ENCODE measurements at places on chromosomes 16 and 17.
A peak's percentile ranks its signal among the peaks of the same experiment; 100 is the strongest.

- no peak for DNase-seq
These were observed 7.2 kb downstream of the SMTNL2 start for GRCh38 chr17:4591529-4591928.

GRCh38 chr17:29215717-29216116 lies 30.9 kb upstream of the CRYBA1 start:
- no peak for DNase-seq

GRCh38 chr16:17027488-17028129 lies 443.2 kb downstream of the XYLT1 start:
- DNase-seq, result no peak

DNA sequence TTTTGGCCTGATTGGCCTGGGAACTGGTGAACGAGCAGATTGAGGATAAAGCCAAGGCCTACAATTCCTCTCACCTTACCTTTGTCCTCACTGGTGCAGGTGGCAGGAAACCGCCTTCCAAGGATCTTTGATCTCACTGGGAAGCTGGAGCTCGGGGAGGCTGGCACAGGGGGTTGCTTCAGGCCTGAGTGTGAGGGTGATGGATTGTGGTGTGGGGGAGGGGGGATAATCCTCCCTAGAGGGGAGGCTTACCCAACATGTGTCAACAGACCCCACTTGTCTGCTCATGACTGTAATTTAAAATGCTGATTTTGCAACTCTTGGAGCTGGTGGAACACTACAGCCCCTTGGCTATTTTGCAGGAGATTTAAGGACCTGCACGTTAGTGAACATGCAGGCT lies 4.5 kb upstream of the RMI2 start:
- no peak for DNase-seq

- DNase-seq, result no peak
These were observed 13.9 kb downstream of the GRB7 start for GRCh38 chr17:39751637-39752036.

DNA sequence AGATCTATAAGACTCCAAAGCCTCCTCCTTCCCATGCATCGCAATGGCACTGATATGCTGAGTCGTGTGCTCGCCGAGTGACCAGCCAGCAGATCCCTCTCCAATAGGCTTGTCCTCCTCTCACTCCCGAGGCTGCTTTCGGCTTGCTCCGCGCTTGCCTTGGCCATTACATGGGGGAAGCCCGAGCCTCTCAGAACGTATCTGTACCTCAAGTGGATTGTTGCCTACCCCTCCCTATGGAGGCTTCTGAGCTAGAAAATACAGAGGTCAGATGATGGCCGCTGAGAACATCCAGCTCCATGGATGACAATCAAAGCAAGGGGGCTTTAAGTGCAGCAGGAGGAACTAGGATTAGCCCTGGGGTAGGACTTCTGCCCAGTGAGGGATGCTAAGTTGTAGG lies 7.7 kb upstream of the NLRP1 start:
- DNase-seq, result no peak

DNA sequence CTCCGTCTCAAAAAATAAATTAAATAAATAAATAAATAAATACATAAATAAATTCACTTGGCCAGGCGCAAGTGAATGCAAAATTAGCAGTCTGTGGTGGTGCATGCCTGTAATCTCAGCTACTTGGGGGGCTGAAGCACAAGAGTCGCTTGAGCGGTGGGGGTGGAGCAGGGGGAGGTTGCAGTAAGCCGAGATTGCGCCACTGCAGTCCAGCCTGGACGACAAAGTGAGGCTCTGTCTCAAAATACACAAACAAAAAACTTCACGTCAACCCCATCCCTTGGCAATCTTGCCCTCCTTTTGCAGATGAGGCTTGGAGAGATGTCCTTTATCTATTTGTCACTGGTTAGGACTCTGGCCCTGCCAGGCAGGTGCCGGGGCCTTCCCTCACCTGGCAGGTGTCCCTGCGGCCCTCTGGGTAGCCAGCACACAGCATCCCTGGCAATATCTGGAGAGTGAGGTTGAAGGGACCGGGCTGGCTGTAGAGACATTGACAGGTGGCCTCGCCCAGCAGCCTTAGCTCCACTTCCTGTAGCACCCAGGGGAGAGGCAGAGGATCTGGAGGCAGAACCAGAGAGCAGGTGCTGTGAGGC lies 4.4 kb downstream of the PRSS36 start:
- DNase-seq, result no peak

- peak; percentile 3 for DNase-seq
These were observed 801 bp downstream of the VPS35 start for GRCh38 chr16:46688101-46688653.

- no peak for DNase-seq
These were observed 476.0 kb downstream of the SLC39A11 start for GRCh38 chr17:72616447-72616846.

GRCh38 chr17:68906638-68907037 lies 48.6 kb downstream of the ABCA8 start:
- DNase-seq, result no peak

- DNase-seq, result no peak
These were observed 32.6 kb downstream of the NUBP1 start for GRCh38 chr16:10776280-10776679.

DNA sequence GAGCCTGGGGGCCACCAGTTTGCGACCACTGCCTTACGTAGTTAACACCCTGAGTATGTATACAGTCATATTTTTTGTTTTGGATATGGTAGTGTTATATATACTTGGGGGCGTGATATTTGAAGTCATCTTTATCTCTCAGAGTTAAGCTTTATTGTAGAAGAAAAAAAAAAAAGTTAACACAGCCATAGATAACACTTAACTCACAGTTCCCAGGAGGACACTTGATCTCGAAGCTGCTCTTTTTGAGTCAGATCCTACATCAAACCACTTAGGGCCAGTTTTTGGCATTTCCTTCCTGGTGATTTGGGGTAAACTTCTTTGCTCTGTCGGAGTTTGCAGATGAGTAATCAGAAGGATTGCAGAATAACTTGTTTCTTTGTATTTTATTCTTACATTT lies 5.8 kb downstream of the ITPRIPL2 start:
- DNase-seq, result no peak

GRCh38 chr16:84049403-84050060 lies 6.9 kb upstream of the SLC38A8 start:
- no peak for DNase-seq

- DNase-seq, result no peak
These were observed 468.0 kb downstream of the TOX3 start for GRCh38 chr16:52078716-52079655.

DNA sequence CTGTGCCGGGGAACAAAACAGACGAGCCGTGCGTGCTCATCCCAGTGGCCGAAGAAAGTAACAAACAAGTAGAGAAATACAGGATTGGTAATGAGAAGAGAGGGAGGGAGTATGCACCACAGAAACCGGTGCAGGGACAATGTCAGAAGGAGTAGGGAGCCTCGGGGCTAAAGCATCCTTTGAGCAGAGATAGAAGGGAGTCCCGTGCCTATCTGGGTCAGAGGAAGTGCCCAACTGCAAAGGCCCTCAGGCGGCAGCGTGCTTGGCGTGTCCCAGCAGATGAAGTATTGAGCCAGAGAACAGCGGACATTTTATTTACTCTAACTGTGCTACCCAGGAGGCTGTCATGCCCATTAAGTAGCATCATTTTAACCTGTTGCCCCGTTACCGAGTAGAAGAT lies 114.9 kb upstream of the CACNG5 start:
- no peak for DNase-seq

DNA sequence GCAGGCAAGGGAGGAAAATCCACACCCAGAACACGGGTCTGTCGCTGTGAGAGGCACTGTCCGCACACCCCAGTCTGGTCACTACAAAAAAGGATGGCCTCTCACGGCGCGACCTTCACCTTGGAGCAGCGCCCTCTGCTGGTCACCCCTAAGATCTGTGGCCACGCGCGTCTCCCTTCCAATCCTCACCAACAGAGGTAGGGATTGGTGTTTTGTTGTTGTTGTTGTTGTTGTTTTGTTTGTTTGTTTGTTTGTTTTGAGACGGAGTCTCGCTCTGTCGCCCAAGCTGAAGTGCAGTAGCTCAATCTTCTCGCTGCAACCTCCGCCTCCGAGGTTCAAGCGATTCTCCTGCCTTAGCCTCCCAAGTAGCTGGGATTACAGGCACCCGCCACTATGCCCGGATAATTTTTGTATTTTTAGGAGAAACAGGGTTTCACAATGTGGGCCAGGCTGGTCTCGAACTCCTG lies 15.0 kb upstream of the C17orf58 start:
- peak; percentile 66 for DNase-seq

DNA sequence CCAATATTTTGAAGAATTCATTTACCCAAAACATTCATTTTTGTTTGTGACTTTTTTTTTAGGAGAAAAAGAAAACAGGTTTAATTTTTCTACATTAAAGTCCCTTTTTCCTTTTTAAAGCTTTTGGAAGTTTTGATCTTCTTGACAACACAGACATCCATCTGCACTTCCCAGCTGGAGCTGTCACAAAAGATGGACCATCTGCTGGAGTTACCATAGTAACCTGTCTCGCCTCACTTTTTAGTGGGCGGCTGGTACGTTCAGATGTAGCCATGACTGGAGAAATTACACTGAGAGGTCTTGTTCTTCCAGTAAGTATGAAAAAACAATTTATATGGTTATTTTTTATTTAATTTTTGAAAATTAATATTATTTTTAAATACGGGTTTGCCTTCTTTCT lies 37.2 kb downstream of the SIAH1 start:
- DNase-seq, result no peak

- DNase-seq, result no peak
These were observed 78.1 kb upstream of the BRD7 start for GRCh38 chr16:50446861-50447260.

- DNase-seq, result no peak
These were observed 7.1 kb upstream of the ZNF747 start for GRCh38 chr16:30541502-30542329.

DNA sequence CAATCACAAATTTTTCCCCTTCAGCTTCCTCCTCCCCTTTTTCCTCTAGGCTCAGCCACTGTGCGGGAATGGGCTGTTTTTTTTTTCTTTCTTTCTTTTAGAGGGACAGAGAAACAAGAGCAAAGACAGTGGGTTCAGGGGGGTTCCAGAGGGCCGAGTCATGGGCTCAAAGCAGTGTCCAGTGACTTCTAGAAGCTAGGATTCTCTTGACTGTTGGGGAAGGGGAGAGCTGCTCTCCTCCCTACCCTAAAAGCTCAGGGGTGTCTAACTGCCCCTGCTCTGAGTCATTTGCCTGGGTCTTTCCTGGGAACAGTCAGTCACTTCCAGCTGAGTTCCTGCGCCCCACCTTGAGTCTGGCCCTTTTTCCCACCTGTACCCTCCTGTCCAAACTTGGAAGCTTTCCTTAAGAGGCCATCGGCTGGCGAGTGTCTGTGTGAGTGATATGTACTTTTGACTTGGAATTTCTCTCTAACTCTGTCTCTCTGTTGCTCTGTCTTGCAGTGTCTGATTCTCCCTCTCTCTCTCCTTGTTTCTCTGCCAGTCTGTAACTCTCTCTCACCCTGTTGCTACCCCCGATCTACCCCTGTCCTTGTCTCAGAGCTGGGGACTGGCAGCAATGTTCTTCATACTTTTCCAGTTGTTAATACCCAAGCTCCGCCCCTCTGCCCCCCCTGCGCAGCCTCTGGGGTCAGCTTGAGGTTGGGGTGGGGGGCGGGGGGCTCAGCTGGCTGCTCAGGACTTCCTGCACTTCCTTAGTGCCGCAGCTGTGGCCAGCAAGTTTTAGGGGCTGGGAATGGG lies 2.4 kb downstream of the THRA start:
- DNase-seq, result no peak

- no peak for DNase-seq
These were observed 19.9 kb upstream of the RAB11FIP4 start for GRCh38 chr17:31371511-31372097.

GRCh38 chr17:9141425-9141753 lies 120.1 kb downstream of the NTN1 start:
- DNase-seq, result no peak

- DNase-seq, result no peak
These were observed 14.2 kb downstream of the CIAPIN1 start for GRCh38 chr16:57432989-57433388.

DNA sequence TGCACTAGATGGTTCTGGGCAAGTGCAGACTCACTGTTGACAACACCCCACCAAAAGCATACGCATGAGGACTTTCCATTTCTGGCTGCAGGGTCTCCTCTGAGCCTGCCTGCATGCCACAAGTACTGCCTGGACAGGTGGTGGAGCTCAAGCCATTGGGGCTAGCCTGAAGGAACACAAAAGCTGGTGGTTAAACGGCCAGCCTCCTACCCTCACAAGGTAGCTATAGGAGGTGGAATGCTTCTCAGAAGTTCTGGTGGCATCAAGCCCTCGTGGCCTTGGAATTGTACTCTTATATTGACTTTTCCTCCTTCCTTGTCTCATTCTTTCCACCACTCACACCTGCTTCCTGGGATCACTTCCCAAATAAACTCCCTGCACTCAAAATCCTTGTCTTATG lies 56.6 kb upstream of the BCAR1 start:
- DNase-seq, result no peak

GRCh38 chr16:65668064-65668595 lies 546.3 kb upstream of the CDH11 start:
- DNase-seq, result no peak

DNA sequence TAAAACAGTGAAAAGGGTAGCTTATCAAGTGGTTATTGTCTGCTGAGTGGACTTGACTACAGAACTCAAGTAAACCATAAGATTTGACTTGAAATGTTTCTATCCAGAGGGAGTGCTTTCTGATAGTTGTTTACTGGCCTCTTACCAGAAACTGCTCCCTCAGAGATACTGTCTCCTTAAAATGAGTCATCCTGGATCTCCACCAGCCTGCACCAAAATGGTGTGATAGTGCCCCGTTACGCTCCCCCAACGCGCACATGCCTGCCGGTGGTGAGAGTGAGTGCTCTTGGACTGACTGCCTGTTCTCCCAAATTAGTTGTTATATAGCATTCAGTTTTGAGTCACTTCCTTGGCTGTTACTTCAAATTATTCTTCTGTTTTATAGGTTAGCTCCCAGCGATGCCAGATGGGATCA lies 22.9 kb downstream of the PRCD start:
- no peak for DNase-seq

GRCh38 chr17:19017804-19018599 lies 13.4 kb upstream of the FAM83G start:
- DNase-seq, result no peak

DNA sequence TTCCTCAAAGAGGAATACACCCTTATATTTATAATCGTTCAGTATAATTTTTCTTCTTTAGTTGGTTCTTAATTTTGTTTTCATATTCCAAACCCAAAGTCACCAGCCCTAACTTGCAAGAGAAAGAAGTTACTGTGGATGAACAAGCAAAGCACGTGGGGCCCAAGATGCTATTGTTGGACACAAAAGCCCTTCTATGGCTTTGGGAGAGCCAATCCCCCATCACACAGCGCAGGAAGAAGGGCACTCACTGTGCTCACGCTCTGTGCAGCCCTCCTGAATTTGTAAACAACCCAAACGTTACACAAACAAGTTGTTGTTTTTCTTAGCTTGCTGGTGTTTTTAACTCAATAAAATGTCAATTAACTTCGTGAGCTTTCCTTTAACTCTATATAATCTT lies 22.5 kb downstream of the SPPL2C start:
- no peak for DNase-seq

DNA sequence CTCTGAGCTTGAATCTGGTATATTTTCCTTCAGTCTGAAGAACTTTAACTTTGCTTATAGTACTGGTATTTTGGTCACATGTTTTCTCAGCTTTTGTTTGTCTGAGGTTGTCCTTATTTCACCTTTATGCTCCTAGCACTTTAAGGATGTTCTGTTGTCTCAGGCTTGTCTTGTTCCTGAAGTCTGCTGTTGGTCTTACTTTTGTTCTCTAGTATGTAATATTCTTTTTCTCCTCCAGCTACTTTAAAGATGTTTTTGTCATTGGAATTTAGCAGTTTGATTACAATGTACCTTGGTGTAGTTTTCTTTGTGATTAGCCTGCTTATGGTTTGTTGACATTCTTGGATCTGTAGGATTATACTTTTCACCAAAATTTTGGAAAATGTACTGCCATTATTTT lies 23.6 kb downstream of the RPTOR start:
- no peak for DNase-seq

GRCh38 chr16:79535130-79535529 lies 65.4 kb downstream of the MAF start:
- no peak for DNase-seq
